ENCODE measurements at places on chromosomes 2 and 18. TPM values are rescaled to one million over a fixed set of nuclear protein-coding genes. Genes with fewer than 3 reads are reported as not detected.

DNA sequence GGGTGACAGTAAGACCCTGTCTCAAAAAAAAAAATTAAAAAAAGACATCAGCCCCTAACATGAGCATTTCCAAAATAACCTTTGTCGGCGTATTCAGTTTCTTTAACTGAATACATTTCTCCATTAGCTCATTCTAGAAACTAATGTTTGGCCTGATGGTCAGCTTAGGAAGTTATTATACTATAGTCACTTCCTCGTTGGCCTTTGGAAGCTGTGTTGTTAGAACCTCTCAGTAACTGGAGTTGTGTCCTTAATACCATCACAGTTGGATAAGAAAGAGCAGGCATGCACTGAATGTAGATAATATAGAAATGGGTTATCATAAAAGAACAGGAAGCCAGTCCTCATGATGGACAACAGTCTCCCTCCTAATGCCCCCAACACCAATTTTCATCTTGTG is 112.8 kb downstream of the ANTXR1 start:
- DNase-seq: no peak

- DNase-seq: no peak
Observed at GRCh38 chr2:128797937-128798336, 479.3 kb upstream of the HS6ST1 start.

MYO5B gene
- 8.7 TPM for total RNA-seq

GRCh38 chr18:5452943-5453443 is 90.8 kb downstream of the EPB41L3 start:
- no peak for DNase-seq

DNA sequence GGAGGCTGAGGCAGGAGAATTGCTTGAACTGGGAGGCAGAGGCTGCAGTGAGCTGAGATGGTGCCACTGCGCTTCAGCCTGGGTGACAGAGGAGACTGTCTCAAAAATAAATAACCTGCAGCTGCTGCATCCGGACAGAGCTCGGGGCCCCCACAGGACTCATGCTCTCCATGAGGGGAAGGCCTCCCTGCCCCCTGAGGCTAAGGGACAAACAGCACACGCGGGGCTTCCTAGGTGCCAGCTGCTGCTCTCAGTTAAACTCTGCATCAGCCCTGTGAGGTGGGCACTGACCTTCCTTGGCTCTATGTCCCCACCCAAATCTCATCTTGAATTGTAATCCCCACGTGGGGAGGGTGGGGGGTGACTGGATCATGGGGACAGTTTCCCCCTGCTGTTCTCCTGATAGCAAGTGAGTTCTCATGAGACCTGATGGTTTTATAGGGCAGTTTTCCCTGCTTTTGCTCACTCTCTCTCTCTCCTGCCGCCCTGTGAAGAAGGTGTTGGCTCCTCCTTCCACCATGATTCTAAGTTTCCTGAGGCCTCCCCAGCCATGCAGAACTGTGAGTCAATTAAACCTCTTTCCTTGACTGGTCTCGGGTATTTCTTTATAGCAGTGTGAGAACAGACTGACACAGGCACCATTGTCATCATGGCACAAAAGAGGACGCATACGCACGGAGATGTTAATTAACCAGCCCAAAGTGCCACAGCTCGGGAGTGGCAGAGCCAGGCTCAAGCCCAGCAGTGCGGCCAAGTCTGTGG is 49.9 kb upstream of the TAF1B start:
- DNase-seq: no peak

DNA sequence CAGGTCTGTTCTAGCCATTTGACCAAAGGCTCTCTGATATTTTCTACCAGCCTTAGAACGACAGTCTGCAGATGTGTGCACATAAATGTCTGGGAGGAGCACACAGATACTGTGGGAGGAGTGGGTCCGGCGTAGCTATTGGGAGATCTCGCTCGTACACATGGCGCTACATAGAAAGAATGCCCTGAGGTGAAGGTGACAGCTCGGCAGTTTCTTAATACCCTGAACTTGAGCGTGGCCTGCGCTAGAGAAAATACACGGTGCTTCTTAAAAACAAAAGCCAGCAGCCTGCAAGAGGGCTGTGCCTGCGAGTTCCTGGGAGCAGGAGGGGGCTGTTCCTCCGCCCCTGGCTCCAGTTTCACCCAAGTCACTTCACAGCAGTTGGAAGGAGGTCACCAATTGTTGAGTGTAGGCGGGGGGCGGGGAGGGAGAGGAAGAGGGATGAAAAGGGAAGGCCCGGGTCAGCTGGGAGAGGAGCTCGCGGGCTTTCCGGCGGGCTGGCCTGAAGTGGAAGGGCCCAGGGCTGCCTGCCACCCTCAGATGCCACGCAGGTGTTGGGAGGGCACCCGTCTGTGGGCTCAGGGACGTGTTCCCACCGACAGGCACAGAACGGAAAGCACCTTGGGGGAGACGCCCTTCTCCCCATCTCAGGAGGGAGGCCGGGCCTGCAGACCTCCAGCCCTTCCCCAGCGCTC is 124.7 kb upstream of the ZNF516 start:
- peak; percentile 65 for DNase-seq

DNA sequence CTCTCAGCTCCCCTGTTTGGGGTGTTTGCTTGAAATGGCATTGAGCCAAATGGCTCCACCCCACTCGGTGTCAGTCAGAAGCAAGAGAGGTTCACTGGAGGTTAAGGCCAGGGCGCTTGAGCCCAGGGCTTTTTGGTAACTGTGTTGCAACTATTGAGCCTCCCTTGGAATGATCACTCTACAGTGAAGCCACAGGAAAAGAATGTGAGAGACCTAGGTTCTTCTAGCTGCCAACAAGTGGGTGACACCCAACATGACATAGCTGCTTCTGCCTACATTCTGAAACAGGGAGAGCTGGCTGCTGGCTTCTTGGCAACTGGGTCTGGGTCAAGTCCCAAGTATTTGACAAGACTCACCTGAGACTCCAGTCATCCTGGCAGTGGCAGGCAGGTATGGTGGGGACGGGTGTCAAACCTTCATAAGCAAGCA is 7.1 kb upstream of the GRHL1 start:
- no peak for DNase-seq

GRCh38 chr18:7683753-7684152 is 116.6 kb downstream of the PTPRM start:
- peak; percentile 54 for DNase-seq
